ENCODE measurements at places on chromosomes 7 and 10.

DNA sequence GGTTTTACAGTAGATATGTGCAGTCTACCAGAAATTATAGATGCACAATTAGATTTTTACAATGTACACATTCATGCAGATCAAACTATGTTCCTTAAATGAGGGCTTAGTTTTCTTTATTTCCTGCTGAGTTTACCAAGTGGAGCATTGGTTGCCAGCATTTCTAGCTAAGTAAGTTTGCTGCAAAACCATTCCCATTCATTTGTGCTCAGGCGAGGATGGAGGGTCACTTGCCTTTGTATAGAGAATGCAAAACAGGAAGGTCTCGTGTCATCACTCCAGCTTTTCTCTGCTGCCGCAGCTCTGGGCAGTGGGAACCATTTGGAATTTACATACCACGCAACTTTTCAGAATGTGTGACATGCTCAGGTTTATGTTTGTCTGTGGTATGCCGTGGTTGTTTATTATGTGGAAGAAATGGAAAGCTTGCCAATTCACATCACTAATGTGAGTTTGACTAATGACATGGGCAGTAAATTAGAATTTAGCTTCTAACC, 198.6 kb downstream of the TRIL start:
- DNase-seq: no peak

- DNase-seq: no peak
These were observed 59.2 kb upstream of the ADCY1 start for GRCh38 chr7:45514944-45515343.

- DNase-seq: no peak
These were observed 67.4 kb upstream of the SLC35G1 start for GRCh38 chr10:93826355-93826754.

DNA sequence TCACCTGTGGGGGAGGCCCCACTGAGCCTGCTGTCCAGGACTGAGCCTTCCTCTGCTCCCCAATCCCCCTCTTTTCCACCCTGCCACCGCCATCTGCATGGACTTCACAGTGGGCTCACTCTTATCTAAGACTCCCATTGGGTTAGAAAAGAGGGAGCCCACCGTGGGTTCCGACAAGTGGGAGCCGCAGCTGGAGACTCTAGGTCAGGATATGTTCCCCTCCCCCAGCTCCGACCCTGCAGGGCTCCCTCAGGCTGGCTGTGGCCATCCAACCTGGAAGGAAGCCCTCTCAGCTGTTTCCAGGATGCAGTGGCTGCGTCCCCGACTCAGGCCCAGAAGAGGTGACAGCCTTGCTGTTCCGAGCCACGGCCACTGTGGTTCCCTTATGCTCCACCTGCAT, 4.8 kb downstream of the WDR86 start:
- no peak for DNase-seq

DNA sequence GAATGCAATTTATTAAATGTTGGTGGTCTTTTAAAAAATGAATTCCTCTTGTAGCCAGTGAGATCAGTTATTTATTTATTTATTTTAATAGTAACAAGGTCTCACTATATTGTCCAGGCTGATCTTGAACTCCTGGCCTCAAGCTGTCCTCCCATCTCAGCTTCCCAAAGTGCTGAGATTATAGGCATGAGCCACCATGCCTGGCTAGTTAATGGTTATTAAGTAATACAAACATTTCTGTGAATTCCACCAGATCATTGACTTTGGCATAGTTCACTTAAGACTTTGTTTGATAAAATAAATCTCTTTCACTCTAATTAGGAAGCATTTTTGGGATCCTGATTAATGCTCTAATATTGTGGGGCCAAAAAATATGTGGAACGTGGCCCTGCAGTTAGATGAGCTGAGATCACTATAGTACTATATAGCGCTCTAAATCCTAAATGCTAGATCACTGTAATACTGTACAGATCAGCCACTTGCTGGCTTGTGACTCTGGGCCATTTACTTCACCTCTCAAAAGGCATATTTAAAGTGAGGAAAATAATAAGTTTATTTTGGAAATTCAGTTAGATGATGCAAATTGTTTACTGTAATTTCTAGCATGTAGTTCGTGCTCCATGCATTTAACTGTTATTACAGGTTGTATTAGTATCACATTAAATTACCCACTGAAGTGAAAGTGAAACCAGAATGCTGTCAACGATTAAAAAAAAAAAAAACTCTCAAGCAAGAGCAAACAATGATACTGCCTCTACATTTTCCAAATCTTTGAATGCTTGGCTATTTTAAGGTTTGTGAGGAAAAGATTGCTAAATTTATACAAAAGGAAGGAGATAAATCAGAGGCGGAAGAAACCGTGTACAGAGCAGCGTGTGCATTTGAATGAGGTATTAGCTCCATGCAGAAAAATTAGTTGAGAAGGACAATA, 15.9 kb upstream of the FAS start:
- no peak for DNase-seq

Measured in activated CD4-positive, alpha-beta T cell treated with anti-CD3 and anti-CD28 coated beads for 24 hours (primary cell).